Mesothelial cell of epicardium (in vitro differentiated cells): ENCODE measurements at places on chromosomes 6 and 20. TPM values are rescaled to one million over a fixed set of nuclear protein-coding genes. Genes with fewer than 3 reads are reported as not detected.

DNA sequence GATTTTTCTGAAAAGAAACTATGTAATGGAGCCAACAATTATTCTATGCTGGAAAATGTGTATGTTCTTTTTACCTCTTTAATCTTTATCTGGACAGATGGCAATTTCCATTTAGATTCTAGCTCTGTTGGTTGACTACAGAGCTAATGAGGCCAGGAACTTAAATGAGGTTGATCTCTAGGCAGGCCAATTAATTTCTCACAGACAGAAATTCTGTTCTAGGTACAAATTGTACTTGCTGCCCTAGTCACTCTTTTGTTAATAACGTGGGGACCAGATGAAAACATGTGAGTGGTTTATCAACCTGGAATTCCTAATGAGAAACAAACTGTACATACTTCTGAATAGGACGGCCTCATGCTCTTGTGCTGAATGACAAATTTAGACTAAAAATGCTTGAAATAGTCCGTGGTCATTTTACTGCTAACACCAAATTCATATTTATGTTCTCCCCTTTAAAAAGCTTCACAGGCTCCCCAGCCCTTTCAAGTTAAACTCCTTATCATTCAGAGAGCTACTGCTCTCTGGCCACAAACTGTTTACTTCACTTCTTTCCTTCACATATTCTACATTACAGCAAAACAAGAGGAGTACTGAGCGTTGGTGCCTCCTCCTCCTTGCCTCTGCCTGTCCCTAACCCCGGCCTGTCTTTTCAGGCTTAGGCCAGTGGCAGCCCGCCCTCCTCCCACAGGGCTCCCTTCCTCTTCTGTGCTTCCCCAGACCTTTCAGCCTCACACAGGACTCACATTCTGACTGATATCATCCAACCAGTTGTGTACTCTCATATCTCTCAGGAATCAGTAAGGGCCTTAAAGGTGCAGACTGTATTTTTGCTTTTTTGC lies 41.4 kb downstream of the DTNBP1 start:
- H3K4me1 ChIP-seq = peaks cover 15% of the 10 kb centered on the region
- no peaks in the 10 kb centered on the region for H3K36me3 ChIP-seq
- no peaks in the 10 kb centered on the region for H3K27me3 ChIP-seq
- peak overlapping the region; percentile 72 for H3K27ac ChIP-seq

GRCh38 chr6:128648022-128648598 lies 127.7 kb upstream of the PTPRK start:
- DNase-seq = no peak
- H3K4me3 ChIP-seq = no peak overlapping the region
- H3K36me3 ChIP-seq = no peaks in the 10 kb centered on the region
- no peaks in the 10 kb centered on the region for H3K4me1 ChIP-seq
- H3K27ac ChIP-seq = no peak overlapping the region

DNA sequence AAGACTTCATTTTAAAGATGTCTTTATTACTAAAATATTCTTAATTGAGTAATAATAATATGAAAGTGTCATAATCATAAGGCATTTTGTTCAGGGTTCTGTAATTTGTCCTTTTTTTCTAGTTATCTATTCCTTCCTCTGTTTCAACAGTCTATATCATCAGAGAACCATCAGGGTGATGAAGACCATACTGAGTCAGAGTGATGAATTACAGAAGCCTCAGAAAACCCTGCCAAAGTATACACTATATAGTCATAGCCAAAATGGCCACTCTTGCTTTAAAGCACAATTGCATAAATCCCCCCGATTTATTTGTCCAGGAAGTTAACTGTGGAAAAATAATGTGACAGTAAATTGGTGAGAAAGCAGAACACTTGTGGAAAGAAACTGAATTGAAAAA lies 735.0 kb downstream of the EPHA7 start:
- H3K27ac ChIP-seq = no peak overlapping the region
- DNase-seq = no peak
- H3K27me3 ChIP-seq = peaks cover 10% of the 10 kb centered on the region
- no peak overlapping the region for H3K4me3 ChIP-seq

DNA sequence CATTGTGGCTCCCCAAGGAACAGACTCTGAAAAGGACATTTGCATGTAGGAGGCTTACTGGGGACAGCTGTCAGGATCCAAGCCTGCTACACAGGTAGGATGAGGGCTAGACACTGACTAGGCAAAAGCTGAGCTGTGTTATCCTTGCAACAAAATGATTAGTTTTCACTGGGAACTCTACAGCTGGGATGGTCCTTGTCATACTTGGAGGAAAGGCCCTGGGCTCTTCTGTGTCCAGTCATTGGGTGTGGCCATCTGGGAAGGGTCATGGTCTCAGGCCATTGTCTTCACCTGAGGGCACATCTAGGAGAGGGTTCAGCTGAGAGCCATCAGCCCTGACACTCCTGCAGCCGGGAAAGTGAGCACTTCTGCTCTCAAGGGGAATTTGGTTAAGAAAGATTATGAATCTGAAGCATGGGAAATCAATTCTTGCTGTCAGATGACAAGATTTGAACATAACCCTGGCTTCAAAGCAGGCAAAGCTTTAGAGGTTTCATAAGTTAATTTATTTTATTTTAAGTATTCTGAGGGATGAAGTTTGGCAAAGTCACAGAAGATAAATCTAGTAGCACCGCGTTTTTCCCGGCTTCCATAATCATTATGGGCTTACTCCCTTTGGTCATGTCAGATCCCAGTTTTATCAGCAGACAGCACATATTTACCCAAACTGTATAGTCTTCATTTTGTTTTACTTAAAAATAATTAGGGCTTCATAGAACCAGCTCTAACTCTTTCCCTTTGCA lies 78.4 kb upstream of the SLC22A23 start:
- H3K36me3 ChIP-seq = no peaks in the 10 kb centered on the region
- H3K27ac ChIP-seq = no peak overlapping the region
- no peak for DNase-seq

DNA sequence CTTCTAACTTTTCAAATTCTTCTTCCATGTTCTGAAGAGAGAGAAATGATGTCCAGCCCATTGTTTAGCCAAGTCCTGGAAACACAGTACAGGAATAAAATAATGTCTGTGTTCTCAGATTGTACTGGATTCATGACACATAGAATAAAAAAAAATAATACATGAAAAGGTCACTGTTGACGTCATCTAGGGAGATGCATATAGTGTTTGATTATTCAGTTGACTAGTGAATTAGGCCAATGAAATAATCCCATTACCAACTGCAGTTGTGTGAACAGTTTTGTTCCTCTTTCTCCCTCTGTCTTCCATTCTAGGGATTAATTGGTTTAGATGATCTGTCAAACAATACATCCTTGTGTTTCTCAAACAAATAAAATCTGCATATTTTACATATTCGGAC lies 222.8 kb downstream of the ALDH8A1 start:
- no peak overlapping the region for H3K4me3 ChIP-seq
- no peak for DNase-seq
- H3K27ac ChIP-seq = no peak overlapping the region

GRCh38 chr6:15658181-15658744 lies 4.6 kb downstream of the DTNBP1 start:
- peaks cover under 1% of the 10 kb centered on the region for H3K27me3 ChIP-seq
- peaks cover 4% of the 10 kb centered on the region for H3K4me1 ChIP-seq
- H3K36me3 ChIP-seq = peaks cover 5% of the 10 kb centered on the region
- H3K4me3 ChIP-seq = no peak overlapping the region

DNA sequence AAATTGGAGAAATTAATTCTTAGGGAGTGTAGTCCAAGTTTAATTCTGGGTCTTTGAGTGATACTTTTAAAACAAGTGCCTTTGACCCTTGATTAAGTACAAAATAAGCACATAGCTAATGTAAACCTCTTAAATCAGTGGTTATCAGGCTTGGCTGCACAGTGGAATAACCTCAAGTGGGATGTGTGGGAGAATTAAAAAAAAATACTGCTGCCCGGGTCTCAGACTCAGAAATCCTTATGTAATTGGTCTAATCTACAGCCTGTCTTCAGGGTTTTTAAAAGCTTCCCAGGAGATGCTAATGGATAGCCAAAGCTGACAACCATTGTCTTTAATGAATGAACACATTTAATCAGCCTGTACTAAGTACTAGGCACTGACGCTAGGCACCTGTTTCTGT lies 28.5 kb upstream of the TMEM14A start:
- peaks cover 23% of the 10 kb centered on the region for H3K4me1 ChIP-seq
- no peak overlapping the region for H3K27ac ChIP-seq
- no peaks in the 10 kb centered on the region for H3K36me3 ChIP-seq
- H3K27me3 ChIP-seq = peaks cover 14% of the 10 kb centered on the region

DNA sequence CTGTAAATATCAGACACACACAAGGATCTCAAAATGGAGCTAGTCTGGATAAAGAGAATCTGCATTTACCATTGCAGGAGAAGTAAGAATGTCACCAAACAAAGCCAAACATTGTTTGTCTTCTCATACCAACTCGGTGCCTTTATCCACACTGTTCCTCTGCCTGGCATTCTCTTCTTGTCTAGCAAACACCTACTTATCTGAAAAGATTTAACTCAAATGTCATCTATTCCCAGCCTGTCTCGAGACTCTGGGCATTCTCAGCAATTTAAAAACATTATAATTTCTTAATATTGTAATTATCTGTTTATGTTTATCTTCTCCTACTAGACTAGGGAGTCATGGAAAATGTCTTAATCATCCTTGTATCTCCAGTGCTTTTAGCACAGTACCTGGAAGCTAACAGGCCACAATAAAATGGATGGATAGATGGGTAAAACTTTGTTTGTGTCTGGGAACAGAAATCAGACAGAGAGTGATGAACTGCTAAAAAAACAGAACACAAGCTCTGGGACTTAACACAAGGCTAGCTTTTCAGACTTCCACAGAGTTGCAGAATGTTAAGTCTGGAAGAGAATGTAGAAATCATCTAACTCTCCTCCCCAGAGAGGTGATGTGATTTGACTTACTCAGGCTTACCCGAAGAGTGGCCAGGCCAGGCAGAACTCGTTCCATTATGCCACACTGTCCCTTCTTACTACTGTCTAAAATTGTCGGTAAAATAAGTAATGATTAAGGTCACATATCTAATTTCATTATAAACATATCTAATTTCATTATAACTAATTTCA lies 42.3 kb upstream of the FAM83C start:
- no peak for DNase-seq
- no peak overlapping the region for H3K27ac ChIP-seq
- no peak overlapping the region for H3K4me3 ChIP-seq

DNA sequence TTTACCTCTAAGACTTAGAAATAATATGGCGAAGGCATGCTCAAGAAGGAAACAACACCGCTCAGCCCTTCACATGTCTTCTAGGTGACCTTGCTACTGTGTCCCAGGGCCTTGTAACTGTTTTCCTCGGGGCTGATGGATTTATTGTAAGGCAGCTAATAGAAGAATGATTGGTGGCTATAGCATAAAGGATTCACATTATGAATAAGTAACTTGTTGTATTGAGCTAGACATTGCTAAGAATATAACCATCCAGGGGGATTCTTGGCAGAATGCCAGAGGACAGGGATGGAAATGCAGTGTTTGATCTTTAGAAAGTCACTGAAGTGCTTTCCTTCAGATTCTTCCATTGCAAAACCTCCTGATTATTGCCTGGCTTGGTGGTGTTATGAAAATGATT lies 54.9 kb downstream of the PLEKHG1 start:
- peak overlapping the region; percentile 48 for H3K27ac ChIP-seq
- DNase-seq = no peak
- H3K36me3 ChIP-seq = no peaks in the 10 kb centered on the region
- H3K27me3 ChIP-seq = no peaks in the 10 kb centered on the region

DNA sequence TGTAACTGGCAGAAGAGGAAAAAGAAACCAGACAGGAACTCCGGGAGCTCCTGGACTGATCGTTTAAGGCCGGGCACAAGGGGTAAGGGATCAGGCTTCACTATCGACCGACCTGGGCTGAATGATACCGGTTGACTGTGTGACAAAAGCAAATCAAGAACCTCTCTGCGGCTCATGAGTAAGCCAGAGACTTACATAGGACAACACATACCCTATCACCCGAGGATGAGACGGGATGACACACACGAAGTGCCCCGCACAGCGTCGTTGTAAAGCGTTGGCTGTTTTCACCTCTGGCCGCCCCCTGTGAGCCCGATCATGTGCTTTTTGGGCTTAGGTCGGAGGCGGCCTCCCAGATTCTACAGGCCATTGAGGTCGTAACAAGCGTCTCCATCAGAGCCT lies 695 bp upstream of the TGIF2 start:
- H3K4me3 ChIP-seq = peak overlapping the region; percentile 69
- H3K4me1 ChIP-seq = peaks cover 46% of the 10 kb centered on the region
- peak overlapping the region; percentile 93 for H3K27ac ChIP-seq
- H3K27me3 ChIP-seq = no peaks in the 10 kb centered on the region
- DNase-seq = peak; percentile 42

- H3K4me3 ChIP-seq = no peak overlapping the region
- no peaks in the 10 kb centered on the region for H3K4me1 ChIP-seq
- H3K27ac ChIP-seq = no peak overlapping the region
- peaks cover 37% of the 10 kb centered on the region for H3K27me3 ChIP-seq
These were observed 17.9 kb upstream of the TRIM26 start for GRCh38 chr6:30231067-30231466.

- peaks cover 88% of the 10 kb centered on the region for H3K27me3 ChIP-seq
- peaks cover 7% of the 10 kb centered on the region for H3K4me1 ChIP-seq
- H3K4me3 ChIP-seq = no peak overlapping the region
- H3K36me3 ChIP-seq = no peaks in the 10 kb centered on the region
These were observed 539 bp upstream of the BHLHE23 start for GRCh38 chr20:63007360-63007645.

GRCh38 chr20:63533871-63534393 lies 3.2 kb downstream of the PTK6 start:
- H3K27ac ChIP-seq = no peak overlapping the region
- peak; percentile 21 for DNase-seq
- H3K27me3 ChIP-seq = no peaks in the 10 kb centered on the region
- no peaks in the 10 kb centered on the region for H3K36me3 ChIP-seq
- H3K4me3 ChIP-seq = no peak overlapping the region

DNA sequence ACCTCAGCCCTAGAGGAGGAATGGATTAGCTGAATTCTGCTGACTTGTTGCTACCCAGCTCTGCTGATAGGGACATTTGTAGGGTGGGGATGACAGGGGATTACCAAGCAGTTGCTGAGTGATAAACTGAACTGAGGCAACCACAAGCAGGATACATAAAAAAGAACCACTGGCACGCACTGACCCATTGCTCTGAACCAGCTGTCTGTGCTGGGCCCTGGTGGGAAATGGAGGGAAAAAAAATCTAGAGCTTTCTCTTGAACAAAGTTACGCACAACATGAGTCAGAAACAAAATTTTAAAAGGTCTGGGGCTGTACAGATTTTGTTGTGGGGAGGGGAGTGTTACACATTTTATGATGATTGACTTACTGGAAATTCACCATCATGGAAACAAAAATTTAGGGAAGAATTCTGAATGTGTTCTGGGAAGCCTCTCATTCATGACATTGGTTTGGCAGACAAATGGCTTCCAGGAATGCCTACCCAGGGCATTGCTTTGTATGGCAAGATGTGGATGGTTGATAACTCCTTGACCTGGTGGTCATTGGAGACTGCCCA lies 37.7 kb downstream of the FOXO3 start:
- no peaks in the 10 kb centered on the region for H3K27me3 ChIP-seq
- H3K27ac ChIP-seq = peak overlapping the region; percentile 86
- DNase-seq = no peak
- no peak overlapping the region for H3K4me3 ChIP-seq

- no peak for DNase-seq
- H3K36me3 ChIP-seq = peaks cover 30% of the 10 kb centered on the region
- no peak overlapping the region for H3K27ac ChIP-seq
- no peaks in the 10 kb centered on the region for H3K4me1 ChIP-seq
- H3K27me3 ChIP-seq = no peaks in the 10 kb centered on the region
These were observed 22.4 kb downstream of the C20orf173 start for GRCh38 chr20:35506872-35507638.

EYA4 gene
- total RNA-seq = 21.4 to 23.1 TPM (median 21.5 TPM) in 3 replicates

RAB23 gene
- 15.2 to 16.8 TPM (median 16.1 TPM) in 3 replicates for total RNA-seq

RAB32 gene
- total RNA-seq = 21.3 to 24.2 TPM (median 21.8 TPM) in 3 replicates

PTGIS gene
- 113 to 118 TPM (median 117 TPM) in 3 replicates for total RNA-seq

PAX1 gene
- total RNA-seq = not detected in 3 replicates

PKIB gene
- 44.7 to 49.0 TPM (median 48.9 TPM) in 3 replicates for total RNA-seq

SMPDL3A gene
- 55.2 to 58.9 TPM (median 57.3 TPM) in 3 replicates for total RNA-seq

RBM24 gene
- 0.43 to 0.86 TPM (median 0.45 TPM) in 3 replicates for total RNA-seq
